ENCODE measurements at places on chromosomes 4 and X.
A peak's percentile ranks its signal among the peaks of the same experiment; 100 is the strongest.

GRCh38 chr4:113678641-113679040 lies 82.9 kb downstream of the CAMK2D start:
- no peak for DNase-seq

- no peak for DNase-seq
Observed at GRCh38 chr4:171256223-171256622, 557.0 kb upstream of the GALNTL6 start.

- peak; percentile 28 for DNase-seq
Observed at GRCh38 chrX:19785647-19786046, 101.8 kb downstream of the SH3KBP1 start.

DNA sequence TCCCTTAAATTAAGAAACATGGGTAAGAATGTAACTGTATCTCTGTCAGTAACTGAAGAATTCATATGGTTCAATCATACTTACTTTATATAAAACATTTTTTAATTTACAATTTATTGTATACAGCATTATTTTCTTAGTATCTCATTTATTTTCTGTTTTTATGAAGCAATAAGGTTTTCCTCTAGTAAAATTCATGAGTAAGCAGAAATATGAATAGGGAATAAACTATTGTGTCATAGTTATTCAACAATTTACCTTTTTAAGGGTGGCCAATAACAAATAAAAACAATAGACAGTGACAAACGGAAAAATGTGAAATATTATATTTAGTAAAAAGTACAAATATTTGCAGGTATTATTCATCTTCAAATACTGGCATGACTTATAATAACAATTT lies 624.4 kb downstream of the TECRL start:
- DNase-seq, result no peak

- DNase-seq, result no peak
Observed at GRCh38 chr4:122833999-122834398, 7.4 kb downstream of the FGF2 start.

- no peak for DNase-seq
Observed at GRCh38 chr4:174423257-174423944, 98.9 kb downstream of the HPGD start.

DNA sequence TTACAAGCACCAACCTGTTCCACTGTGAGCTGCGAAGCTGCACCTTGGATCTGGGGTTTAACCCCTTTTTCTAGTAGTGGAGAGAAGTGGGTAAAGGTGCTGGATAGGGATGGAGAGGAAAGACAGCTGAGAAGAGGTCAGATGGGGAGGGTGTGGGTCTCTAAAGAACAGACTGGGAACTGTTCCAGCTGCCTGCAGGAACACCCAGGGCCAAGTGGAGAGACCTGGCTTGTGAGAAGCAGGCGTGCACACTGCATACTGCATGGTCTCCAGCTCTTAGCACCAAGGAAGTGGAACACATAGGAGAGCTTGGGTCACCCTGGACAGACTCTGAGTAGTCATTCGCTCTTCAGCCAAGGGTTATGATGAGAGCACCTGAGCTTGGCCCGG lies 16.1 kb downstream of the BCOR start:
- no peak for DNase-seq

- no peak for DNase-seq
Observed at GRCh38 chr4:15068298-15068697, 66.0 kb downstream of the CPEB2 start.

DNA sequence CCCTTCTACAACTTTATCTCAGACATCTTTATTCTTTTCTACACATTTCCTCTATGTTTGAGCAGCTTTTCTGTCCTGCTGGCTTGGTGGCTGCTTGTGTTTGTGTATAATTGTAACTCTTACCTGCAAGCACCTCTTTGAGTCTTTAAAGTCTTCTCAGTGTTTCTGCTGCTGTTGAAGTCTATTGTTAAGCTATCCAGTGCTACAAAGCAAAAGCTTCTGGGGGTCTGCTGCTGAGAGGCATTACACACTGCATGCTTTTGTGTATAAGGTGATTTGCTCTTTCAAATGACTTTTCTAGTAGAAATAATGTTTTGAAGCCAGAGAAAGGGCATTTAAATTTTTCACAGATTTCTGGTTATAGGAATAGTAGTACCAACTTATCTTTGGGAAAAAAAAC lies 241.8 kb downstream of the DTHD1 start:
- no peak for DNase-seq

DNA sequence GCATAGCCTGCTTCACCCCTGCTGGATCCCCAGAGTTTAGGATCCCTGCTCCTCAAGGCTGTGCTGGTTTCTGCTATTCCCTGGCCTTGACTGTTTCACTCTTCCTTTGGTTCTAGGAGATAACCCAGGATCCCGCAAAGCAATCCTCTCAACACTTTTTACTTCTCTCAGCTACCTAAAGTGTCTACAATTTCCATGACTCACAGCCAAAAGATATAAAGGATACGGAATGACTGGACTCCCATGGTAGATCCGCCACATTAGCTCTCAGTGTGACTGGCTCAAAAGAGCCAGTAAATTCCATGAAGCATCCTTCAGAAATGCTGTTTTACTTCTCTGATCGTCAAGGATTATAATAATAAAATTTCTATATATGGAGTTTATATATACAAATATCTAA lies 66.3 kb upstream of the TMEM164 start:
- no peak for DNase-seq

DNA sequence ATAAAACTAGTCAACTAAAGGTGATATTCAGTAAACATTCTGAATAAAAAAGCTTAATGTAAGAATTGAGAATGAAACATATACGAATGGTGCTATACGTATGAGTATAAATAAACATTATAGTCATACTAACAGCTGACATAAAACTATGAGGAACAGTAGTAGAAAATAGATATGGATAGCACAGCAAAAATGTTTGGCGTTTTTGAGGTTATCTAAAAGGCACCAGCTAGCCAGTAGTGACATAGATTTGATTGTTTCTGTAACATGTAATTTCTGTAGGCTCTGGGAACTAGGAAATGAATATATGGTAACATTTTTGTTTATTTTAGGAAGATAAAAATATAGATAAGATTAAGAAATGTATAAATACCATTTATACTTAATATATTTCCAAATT lies 69.3 kb downstream of the SNX25 start:
- no peak for DNase-seq

DNA sequence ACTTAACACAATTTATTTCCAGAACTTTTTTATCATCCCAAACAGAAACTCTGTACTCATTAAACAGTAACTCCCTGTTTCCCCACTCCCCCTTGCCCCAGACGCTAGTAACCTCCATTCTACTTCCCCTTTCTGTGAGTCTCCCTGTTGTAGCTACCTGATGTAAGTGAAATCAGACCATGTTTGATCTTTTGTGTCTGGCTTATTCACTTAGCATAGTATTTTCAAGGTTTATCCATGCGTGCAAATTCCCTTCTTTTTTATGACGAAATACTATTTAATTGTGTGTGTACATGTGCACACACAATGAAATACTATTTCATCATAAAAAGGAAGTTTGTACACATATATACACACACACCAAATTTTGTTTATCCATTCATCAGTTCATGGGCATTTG lies 5.2 kb downstream of the PKD2 start:
- no peak for DNase-seq

- DNase-seq, result no peak
Observed at GRCh38 chr4:158444621-158445020, 77.1 kb upstream of the RXFP1 start.

DNA sequence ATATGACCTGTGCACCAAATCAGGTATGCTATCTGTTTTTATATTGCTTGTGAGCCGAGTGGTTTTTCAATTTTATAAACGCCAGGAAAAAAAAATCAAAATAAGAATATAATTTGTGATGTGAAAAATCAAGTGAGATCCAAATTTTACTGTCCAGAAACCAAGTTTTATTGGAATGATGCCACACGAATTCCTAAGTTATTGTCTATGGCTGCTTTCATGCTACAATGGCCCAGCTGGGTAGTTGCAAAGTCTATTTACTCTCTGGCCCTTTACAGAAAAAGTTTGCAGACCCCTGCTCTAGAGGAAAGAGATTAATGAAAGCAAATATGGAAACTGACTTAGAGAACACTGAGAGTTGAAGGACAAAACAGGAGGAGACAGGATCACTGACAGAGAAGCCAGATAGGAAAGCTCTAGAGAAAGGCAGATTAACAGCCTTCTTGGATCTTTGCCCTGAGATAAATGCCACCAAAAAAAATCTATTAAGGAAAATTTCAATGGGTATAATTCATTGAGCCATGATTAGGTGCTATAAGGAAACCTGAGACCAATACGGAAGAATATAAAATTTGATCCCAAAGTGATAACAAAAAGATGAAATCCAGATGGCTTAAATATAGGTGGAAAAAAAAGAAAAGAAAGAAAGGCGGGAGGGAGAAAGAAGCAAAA lies 29.8 kb downstream of the PRSS12 start:
- DNase-seq, result no peak

DNA sequence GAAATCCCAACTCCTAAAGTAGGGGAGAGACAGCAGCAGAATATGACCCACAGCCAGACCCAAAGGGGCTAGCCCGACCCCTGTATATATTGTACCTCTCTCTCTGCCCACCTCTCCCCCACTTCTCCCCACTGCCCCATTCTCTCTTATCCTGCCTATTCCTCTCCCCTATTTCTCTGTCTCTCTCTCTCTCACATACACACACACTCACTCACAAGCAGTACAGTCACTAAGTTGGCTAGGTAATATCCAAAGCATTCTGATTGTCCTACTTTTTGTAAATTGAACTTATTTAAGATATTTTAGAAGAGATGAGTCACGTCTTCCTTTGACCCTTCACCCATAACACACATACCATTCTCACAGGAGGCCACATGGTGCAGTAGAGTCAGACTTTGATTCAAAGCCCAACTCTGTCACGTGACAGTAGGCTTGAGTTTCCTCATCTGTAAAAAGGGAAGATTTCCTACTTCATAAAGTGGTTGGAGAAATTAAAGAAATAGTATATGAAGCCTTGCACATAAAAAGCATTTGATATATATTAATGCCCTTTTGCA lies 29.5 kb downstream of the SRPX2 start:
- DNase-seq, result no peak

GRCh38 chrX:151791961-151792360 lies 57.4 kb downstream of the CNGA2 start:
- DNase-seq, result no peak

DNA sequence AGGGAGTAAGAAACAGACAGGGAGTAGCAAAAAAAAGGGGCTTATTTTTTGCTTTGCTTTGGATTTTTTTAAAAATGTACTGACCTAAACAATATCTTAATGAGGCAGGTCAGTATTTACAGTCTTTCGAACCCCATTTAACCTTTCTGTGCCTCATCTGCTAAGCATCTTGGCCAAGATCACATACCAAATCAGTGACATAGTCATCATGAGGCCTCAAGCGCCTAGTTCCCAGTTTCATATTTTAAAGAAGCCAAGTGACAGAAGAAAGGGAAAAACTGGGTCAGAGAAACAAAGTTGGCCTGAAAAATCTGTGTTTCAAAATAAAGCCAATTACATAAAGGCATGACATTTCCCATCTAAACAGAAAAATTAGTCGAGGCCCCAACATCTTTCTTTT lies 94.6 kb upstream of the WDR44 start:
- DNase-seq, result no peak
